T follicular helper cell (primary cell): ENCODE measurements at places on chromosomes 2 and 18.

GRCh38 chr2:166293984-166294383 is 81.8 kb downstream of the SCN9A start:
- no peak for DNase-seq

DNA sequence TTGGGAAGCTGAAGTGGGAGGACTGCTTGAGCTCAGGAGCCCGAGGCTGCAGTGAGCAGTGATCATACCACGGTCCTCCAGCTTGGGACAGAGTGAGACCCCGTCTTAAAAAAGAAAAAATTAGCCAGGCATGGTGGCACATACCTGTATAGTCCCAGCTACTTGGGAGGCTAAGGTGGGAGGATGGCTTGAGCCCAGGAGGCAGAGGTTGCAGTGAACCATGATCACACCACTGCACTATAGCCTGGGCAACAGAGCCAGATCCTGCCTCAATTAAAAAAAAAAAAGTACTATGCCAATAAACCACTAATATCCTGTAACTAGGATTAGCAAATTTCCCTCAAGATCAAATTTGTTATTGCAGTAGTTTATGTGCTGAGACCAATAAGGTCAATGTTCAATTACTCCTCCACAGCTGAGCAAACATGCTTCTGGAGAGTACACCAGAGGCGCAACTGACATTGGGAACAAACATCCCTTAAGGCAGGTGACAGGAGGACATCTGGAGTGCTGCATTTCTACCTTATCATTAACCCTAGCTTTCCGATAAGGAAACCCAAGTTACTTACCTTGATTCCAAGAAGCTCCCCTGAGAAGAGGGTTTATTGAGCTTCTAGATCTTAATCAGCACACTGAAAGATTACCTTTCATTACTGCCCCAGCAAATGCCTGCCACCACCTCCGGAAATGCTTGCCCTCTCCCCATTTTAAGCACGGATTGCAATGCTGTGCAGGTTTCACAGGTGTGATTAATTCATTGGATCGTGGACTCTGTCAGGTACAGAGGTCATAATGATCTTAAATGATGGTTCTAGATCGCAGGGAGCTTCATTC is 26.2 kb downstream of the MGAT4A start:
- no peak for DNase-seq

GRCh38 chr2:50492477-50492851 is 539.5 kb downstream of the NRXN1 start:
- DNase-seq = peak; percentile 6

DNA sequence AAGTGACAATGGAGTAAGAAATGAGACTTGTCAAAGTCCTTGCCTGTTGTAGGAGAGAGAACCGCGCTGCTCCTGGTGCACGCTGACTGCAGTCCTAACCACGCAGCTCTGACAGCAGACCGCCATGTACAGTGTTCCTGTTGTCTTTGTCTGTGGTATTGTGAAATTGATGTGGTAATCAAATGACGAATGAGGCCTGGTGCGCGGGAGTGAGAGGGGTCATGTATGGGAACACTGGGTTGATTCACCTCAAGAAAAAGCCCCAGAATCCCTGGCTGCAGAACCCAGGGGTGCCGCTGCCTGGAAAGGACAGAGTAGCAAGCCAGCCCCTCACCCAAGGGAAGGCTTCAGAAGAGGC is 64.0 kb downstream of the INPP4A start:
- DNase-seq = no peak

DNA sequence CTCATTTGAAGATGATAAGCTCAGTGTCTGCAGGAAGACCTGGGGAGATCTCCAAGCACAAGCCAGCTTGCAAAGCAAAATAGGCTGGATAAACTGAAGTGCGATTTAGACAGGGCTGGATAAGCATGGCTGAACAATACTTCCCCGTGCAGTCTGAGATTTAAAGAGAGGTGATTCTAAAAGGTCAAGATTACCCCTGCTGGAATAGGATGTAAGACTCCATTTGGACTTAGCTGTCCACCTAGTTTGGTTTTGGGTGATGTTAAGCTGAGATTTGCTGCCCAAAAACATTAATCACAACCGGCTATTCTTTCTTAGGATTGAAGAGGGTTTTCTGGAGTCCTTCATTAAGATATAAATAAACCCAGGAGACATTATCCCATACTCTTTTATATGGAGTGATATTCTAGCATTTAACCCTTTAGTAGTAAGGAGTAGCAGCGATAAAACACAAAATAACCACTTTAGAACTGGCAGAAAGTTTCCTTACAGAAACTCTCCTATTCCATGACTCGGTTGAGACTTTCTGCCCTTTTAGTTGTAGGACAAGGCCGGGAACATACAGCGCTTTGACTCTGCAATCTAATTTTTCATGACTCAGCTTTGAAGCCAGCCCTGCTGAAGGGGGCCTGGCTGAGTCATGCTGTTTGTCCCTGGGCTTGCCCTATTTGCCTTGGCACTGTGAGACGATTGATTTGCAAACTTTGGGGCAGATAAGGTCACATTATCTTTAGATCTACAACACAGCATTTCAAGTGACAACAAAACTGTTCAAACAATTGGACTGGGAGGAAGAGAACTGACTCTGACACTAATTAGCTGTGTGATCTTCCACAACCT is 238.2 kb downstream of the GCA start:
- no peak for DNase-seq

- DNase-seq = no peak
These were observed 133.9 kb upstream of the CDH20 start for GRCh38 chr18:61199171-61199848.

GRCh38 chr2:9748577-9748976 is 94.7 kb upstream of the TAF1B start:
- DNase-seq = no peak

DNA sequence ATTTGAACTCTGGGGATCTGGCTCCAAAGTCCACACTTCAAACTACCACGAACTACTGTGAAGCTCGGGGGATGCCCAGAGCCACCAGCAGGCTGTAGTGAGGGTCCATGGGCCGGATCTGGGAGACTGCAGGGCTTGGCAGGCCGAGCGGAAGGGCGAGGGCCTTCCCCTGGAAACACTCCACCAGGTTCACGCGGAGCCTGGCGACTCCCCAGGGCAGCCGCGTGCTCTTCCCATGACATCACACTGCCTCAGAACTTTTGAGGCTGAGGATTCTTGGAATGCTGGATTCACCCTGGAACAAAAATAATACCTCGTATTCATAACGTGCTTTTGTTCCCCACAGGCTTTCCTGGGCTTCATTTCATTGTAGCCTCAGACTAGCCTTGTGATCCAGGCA is 201.0 kb downstream of the SMAD7 start:
- DNase-seq = no peak

DNA sequence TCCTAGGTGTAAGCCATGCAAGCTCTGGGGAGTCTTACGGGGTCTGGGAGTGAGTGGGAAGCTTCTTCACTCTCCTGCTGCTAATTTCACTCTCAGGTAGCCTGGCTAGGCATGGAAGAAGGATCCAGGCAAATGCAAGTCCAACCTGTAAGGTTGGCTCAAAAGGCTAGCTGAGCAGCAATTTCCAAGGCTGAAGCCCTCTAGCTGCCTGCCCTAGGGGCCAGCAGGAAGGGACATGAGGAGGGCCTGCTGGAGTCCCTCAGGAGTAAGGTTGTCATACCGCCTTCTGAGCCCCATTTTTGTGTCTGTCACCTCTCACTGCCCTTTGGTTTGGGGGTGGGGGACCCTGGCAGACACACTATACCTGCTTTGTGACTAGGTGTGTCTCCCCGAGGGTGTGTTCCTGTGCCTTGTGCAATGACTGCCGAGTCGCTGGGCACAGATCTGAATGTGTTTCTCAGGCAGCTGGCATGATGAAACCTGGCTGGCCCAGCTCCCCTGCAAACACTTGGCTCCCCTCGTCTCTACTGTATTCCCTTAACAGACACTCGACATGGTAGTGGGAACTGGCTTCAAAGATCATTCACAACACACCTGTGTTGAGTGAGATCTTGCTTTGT is 123.9 kb upstream of the FAM136A start:
- DNase-seq = no peak

DNA sequence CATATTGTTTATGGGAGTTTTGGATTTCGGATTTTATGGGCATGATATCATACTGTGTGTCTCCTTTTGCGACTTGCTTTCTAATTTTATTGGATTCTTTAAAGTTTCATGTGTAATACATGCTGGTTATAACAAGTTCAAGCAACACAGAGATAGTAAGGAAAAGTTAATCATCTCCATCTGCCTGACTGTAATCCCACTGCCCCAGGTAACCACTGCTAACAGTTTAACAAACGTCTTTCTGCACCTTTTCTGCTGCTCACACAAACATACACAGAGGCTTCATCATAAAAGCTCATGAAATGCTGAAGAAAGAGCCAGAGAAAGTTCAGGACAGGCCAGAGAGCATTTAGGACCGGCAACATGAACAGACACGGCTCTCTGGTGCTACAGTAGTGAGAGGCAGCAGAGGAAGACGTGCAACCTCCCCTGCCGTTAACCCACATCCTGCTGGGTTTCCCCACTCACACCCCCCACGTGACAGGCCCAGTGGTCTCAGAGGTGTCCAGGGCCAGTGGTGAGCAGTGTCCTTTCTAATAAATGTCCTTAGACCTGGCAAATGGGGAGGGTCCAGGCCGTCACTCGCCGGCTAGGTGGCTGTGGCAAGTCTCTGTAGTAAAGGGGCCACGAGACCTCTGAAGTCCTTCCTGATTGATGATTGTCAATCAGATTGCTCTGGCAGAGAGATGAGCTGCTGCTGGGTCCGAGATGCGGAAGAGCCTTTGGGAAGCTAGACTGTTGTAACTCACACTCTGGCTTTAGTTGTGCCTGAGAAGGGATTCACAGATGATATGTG is 43.0 kb upstream of the SLC1A4 start:
- DNase-seq = peak; percentile 2

DNA sequence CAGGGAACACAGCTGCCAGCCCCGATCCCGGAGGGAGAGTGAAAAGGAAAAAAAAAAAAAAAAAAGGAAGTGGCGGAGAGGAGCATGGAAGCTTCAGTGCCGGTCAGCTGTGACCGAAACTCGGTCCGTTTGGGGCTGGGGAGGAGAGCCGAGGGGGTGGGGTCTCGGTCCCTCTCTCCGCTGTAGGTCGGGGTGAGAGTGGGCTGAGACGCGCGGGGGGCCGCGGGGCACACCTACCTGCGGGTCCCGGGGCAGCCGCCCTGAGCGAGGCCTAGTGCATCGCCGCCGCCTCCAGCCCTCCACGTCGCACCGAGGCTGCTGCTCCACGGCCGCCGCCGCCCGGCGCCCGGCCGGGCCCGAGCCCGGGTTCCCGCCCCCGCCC is 536 bp downstream of the VPS54 start:
- DNase-seq = peak; percentile 14

- DNase-seq = no peak
These were observed 96.2 kb downstream of the GLI2 start for GRCh38 chr2:120831891-120832290.

- no peak for DNase-seq
These were observed 61.2 kb upstream of the RBM44 start for GRCh38 chr2:237737196-237737865.

DNA sequence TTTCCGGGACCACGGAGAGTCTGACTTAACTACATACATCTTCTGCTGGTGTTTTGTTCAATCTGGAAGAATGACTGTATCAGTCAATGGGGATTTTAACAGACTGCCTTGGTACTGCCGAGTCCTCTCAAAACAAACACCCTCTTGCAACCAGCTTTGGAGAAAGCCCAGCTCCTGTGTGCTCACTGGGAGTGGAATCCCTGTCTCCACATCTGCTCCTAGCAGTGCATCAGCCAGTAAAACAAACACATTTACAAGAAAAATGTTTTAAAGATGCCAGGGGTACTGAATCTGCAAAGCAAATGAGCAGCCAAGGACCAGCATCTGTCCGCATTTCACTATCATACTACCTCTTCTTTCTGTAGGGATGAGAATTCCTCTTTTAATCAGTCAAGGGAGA is 23.1 kb downstream of the ICOS start:
- DNase-seq = no peak

DNA sequence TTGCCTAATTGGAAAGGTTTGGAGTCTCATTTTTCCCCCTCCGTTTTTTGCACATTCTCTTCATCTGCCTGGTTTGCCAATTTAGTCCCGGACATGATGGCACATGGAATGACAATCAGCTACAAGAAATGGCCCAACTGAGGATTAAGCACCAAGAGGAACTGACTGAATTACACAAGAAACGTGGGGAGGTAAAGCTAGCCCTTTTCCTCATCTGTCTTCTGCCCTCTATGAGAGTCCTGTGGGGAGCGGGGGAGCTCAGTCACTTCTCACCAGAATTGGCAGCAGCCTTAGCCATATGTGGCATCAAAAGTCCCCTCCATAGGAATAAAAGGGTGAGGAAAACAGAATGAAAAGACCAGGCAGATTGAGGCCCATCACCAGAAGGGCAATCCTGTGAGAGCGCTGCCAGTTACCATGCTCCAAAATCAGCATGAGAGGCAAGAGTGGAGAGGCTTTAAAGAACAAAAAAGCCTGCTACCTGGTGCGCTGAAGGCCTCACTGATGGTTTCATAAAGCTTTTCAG is 11.6 kb downstream of the ATG16L1 start:
- no peak for DNase-seq

DNA sequence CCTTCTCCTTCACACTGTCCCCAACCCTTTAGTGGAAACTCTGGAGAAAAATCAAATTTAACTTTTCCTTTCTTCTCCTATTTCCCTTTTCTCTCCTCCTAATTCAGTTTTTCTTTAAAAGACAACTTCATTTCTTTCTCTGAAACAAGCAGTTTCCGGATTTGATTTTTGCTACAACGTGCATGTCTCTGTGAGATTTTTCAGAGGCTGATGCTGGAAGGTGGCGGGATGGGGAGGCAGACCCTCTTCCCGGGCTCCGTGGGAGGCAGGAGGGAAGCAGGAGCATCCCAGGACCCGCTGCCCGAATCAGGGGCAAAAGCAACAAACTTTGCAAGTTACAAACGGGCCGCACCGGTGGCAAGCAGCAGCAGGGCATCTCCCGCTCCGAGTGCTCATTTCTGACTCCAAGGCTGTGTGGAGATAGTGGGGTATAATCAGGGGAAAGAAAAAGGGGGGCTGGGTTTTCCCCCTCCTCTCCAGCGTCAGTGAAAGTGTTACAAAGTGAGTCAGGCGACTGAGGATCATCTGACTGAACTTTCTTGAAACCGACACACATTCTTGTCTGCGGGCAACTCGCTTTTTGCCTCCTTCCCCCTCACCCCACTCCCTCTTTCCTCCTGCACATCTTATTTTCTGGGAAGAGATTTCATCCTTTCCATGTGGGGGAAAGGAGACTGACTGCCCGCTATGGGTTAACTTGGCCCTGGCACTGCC is 6.4 kb downstream of the ZEB2 start:
- DNase-seq = no peak

GRCh38 chr2:197985029-197985638 is 180.7 kb downstream of the PLCL1 start:
- no peak for DNase-seq

DNA sequence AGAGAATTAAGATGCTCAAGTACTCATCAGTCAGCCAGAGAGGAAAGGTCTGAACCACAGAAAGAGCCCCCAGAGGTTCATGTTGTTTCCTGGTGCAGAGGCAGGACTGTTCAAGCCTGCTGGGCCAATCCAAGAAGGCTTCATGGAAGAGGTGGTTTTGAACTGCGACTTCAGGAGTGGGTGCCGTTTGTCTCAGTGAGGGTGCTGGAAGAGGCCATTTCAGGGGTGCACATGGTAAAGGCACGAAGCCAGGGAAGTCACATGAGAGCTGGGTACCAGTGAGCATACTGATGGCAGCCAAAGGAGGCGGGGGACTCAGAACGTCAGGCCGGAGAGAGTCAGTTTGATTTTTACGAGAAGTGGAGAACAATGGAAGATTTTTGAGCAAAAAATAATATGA is 55.5 kb downstream of the EMILIN2 start:
- no peak for DNase-seq
